ENCODE measurements at places on chromosomes 1 and 21. TPM values are rescaled to one million over a fixed set of nuclear protein-coding genes. Genes with fewer than 3 reads are reported as not detected.

GRCh38 chr1:226557424-226557823, 8.9 kb downstream of the STUM start:
- DNase-seq: no peak

Gene RIPPLY3
- 0.17 TPM for total RNA-seq

- peak; percentile 71 for DNase-seq
Observed at GRCh38 chr1:231395076-231395997, 26.8 kb downstream of the EGLN1 start.

GRCh38 chr1:99472893-99473292, 173.0 kb upstream of the PALMD start:
- no peak for DNase-seq

Gene HTR6
- not detected for total RNA-seq

DNA sequence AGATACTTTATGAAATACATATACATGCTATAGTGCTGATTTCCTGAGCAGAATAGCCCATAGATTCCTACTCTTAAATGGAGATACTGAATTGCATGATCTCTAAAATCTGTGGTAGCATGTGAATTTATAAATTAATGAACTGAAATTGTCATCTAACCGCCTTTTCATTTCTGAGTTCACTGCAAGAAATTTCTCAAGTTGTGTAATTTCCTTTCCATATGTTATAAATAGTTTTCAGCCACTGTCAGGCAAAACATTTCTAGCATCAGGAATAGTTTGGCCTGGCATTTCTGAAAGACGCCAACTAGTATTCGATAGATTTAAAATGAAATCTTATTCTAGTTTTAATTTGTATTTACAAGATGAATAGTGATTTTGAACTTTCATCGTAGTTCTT, 310.1 kb downstream of the USH2A start:
- no peak for DNase-seq

Gene COL16A1
- 127 TPM for total RNA-seq

DNA sequence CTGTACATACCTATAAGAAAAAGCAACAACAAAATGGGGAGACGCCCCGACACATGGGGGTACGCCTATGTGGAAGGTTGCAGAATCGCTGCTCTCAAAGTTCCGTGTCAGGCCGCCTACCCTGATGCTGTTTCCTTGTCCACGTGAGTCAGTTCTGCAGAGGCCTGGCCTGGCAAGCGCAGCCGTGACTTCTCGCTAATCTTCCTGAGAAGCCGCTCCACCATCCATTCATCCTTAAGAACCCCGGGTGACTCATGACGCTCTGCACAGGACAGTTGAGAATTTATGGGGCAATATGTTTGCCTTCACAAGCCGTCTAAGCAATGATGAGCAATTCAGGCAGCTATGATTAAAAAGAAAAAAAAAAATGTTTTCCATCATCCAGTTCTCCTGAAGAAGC, 122.3 kb upstream of the TMPRSS2 start:
- peak; percentile 92 for DNase-seq

GRCh38 chr1:30689901-30690645, 33.3 kb downstream of the MATN1 start:
- no peak for DNase-seq

Gene GSTM1
- 21.1 TPM for total RNA-seq

Gene EFNA3
- total RNA-seq: 4.0 TPM

GRCh38 chr1:39508857-39509305, 17.4 kb downstream of the BMP8A start:
- no peak for DNase-seq

GRCh38 chr1:25031966-25032667, 102.0 kb upstream of the RUNX3 start:
- DNase-seq: no peak
